CD4-positive, alpha-beta T cell treated with Interleukin-4 for 1 hour (primary cell): ENCODE measurements at places on chromosomes 4 and X.

DNA sequence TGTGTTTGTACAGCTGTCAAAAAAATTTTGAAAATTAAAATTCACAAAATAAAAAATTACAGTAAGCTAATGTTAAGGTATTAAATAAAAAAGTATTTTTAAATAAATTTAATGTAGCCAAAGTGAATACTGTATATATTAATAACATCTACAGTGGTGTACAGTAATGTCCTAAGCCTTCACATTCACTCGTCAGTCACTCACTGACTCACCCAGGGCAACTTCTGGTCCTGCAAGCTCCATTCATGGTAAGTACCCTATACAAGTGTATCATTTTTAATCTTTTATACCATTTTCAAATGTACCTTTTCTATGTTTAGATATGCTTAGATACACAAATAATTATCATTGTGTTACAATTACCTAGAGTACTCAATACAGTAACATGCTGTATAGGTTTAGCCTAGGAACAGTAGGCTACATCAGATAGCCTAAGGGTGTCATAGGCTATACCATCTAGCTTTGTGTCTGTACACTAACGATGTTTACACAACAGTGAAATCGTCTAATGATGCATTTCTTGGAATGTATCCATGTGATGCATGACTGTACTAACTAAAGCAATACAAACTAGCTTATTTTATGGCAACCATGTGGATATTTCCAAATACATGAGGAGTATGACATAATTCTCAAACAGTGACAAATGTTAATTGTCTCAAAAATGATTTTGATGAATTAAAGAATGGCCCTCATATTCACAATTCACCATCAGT is 13.7 kb downstream of the DDX60 start:
- DNase-seq: no peak

DNA sequence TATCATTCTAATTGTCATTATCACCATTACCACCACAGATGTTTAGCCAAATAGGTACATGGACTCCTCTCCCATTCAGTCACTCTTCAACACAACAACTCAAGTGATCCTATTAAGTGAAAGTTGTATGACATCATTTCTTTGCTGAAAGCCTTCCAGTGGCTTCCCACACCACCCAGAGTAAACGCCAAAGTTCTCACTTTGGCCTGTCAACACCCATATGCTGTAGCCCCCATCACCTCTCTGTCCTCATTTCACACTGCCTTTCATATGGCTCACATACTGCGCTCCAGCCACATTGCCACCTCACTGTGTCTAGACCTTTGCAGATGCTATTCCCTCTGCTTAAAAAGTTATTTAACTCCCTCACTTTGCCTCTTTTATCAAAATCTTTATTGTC is 682.3 kb downstream of the ADGRL3 start:
- no peak for DNase-seq

DNA sequence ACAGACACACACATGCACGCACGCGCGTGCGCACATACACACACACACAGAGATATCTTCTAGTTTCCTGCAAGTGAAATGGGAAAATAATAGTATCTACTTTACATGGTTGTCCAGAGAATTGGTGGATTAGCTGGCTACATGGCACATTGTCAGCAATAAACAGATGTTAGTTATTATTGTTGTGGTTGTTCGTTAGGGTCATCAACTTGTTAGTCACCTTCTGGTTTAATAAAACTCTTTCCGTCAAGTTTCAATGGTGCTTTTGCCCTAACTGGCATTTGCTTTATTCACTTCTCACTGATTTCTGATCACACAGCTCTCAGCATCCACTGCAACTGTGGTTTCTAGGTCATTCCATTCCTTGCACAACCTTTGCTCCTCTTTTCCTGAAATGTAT is 25.4 kb upstream of the RASL11B start:
- DNase-seq: no peak

DNA sequence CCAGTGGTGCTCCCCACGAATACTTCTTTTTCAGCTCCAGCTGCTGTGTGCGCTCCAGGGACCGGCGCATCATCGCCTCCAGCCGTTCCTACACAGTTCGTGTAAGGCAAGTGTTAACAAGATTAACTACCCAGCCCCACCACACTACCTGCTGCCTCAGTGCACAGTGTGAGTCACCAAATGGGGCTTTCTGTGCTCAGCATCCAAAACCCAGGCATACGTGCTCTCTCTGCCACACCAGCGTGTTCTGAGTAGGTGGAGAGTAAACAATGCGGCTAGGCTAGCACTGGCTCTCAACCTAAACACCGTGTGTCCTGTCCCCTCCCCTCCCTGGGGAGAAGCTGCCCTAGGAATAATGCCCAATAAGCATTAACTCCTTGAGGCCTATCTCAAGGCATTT is 60.0 kb downstream of the MAP7D2 start:
- no peak for DNase-seq

DNA sequence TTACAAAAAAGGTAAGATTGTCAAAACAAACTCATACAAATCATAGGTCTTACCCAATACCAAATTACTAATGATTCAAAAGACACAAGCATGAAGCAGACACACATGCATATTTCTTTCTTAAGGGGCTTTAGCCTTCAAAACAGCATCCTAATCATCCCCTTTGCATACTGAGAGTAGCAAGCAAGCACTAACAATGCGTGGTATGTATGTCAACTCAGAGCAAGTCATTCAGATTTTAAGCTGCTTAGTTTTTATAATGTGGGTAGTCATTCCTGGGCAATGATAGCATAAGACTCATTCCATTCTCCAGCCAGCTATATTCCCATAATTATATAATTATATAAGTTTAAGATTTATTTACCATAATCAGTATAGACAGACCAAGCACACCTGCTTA is 219.6 kb downstream of the DKK2 start:
- no peak for DNase-seq

- DNase-seq: no peak
Measured at GRCh38 chr4:39134683-39135306, 47.5 kb upstream of the WDR19 start.

DNA sequence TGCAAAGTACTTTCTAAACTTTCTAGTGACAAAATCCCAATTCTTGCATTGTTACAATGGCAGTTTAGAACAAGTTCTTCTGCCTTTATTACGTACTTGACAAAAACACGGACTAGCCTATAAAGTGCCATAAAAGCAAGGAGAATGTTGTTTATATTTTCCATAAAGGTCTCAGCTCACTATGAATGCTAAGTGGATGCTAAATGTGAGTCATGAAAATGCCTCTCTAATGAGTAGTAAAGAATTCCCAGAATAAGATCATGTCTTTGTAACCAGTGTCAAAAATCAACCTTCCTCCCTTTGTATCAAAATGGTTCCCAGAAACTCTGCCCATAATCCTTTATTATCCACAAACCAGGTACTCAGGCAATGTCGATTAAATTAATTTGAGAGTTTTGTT is 539.8 kb upstream of the SLIT2 start:
- DNase-seq: no peak

- no peak for DNase-seq
Measured at GRCh38 chrX:13511241-13511943, 58.0 kb upstream of the EGFL6 start.

DNA sequence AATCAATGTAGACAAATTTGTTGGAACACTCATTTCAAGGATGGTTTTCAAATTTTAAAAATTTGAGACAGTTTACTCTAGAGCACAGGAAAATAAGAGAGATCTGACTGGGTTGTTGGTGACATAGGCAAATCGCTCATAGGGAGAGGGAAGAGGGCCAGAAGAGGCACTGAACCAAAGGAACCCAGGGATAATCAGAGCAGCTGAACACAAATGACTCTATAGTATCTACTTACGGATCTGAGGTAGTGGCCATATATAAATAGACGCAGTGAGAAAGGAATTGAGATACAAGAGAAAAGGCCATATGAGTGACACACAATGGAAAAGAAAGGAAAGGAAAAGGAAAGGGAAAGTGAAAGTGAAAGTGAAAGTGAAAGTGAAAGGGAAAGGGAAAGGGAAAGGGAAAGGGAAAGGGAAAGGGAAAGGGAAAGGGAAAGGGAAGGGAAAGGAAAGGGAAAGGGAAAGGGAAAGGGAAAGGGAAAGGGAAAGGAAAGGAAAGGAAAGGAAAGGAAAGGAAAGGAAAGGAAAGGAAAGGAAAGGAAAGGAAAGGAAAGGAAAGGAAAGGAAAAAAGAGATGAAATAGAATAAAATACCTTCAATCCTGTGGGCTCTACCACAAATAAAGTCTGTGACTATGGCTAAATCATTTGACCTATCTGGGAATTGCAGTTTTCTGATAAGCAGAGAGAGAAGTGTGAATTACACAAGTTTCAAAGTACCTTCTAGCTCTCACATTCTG is 759.2 kb downstream of the DMD start:
- DNase-seq: no peak

GRCh38 chr4:53432528-53433424 is 55.3 kb downstream of the FIP1L1 start:
- no peak for DNase-seq
